ENCODE measurements at places on chromosomes 12 and 14.

- DNase-seq: no peak
Observed at GRCh38 chr12:24945845-24946244, 3.1 kb downstream of the BCAT1 start.

DNA sequence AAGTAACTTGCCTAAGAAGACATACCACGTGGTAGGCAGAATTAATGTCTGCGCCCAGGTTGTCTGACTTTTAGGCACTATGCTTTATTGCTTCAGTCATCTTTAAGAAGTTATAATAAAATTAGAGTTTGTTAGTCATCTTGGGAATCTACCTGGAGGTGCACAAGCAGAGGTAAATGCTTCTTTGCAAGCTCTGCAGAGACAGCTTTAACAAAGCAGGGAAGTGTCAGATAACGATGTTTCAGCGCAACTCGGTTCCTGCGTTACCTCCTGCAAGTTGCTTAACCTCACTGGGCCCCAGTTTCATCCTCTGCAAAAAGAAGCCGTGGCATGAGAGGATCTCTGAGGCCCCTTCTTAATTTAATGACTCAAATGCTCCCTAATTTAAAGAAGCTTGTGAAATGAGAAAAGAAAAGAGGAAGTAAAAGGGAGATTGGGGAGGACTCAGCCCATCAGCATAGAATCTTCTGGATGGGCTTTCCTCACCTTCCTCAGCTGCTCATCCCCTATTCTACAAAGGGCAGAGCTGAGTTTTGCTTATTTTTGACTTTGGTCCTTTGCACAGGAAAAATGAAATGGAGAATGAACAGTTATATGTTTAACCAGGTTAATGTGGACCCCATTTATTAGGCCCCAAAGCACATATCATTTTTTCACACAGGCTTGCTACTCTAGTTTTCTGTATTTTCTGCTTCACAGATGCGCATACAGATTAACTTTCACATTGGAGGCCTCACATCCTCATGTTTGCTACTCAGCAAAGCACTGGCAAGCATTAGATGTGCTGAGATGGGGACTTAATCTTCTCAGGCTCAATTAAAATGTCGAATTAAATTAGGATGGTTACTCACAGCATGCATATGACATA, 5.1 kb downstream of the ARHGDIB start:
- no peak for DNase-seq

DNA sequence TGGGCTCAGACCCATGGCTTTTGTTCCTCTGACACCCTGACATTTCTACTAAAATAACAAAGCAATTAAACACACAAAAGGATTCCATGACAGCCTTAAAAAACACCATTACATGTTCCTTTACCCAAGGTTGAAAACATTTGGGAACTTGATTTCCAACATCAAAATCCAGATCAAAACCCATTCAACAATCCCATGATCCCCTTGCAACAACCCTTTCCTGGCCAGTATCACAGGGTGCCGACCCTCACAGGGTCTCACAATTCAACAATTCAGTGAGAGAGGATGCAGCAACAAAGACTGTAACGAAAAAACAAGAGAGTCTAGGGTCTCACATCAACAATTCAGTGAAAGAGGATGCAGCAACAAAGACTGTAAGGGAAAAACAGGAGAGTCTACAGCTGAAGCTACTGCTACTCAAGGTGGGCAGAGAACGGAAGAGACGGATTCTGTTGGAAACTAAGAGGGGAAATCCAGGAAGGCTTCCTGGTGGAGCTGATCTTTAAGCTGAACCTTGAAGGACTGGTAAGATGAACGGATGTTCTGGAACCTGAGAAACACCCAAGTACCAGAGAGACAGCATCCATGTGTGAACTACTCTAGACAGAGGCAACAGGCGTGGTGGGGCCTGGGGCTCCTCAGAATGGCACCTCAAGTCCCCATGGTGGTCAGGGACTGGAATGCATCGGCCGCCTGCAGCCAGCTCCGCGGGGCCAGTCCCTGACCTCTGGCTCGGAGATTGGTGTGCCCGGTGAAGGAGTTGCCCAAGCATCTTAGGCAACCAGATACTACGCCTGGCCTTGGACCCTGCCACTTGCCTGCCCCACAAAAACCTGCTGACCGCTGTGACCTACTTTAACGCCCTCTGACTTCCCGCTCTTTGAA, 22.7 kb upstream of the ZFP36L1 start:
- DNase-seq: no peak

DNA sequence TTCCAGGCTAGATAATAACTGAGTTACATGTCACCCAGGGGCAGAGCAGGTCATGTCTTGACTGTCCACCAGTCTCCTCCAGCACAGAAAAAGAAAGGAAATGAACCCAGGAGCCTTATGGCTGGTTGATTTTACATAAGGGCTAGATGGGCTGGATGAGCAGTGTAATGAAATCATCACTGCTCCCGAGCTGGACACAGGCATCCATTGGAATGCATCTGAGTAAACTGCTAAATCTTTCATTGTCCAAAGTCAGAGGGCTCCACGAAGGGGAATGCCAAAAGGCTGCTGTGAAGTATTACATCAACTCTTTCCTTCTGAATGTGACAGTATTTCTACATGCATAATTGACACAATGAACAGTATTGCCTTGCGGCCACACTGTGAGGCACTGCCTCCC, 30.1 kb upstream of the TSPAN11 start:
- DNase-seq: no peak

DNA sequence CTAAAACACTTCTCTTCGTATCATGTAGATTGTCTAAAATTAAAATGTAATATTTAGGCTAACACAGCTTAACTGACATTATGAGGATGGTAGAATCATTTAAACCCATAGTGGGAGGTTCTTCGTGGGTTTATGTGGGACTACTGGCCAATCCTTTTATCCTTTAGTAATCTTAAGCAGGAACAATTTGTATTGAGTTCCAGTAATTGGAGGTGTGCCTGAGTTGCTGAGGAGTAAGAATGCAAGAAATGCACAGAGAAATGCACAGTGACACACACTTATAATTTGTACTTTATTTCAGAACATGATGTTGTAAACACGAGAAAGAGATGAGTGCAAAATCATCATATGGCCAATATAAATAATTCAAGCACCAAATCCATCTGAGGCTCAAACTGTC, 22.3 kb downstream of the OTOGL start:
- DNase-seq: no peak

All from stimulated activated CD4-positive, alpha-beta T cell treated with anti-CD3 and anti-CD28 coated beads, TNF-alpha, amount 100 ng/mL, for 1 hour (primary cell).